Suprapubic skin (tissue), 4 donors: ENCODE measurements at places on chromosomes 12 and 14. TPM values are rescaled to one million over a fixed set of nuclear protein-coding genes. Genes with fewer than 3 reads are reported as not detected.

- DNase-seq: no peak
These were observed 202.4 kb upstream of the AMIGO2 start for GRCh38 chr12:47282206-47282605.

- no peak for DNase-seq
These were observed 64.7 kb upstream of the PTCSC3 start for GRCh38 chr14:36241183-36241582.

DNA sequence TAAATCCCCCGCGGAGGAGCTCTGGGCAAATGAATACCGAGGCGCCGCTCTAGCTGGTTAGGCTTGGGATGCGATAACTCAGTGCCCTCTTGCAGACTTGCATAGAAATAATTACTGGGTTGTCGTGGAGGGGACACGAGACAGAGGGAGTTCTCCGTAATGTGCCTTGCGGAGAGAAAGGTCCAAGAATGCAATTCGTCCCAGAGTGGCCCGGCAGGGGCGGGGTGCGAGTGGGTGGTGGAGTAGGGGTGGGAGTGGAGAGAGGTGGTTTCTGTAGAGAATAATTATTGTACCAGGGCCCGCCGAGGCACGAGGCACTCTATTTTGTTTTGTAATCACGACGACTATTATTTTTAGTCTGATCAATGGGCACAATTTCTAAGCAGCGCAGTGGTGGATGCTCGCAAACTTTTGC lies 2.5 kb upstream of the TBX5 start:
- no peak for DNase-seq

DNA sequence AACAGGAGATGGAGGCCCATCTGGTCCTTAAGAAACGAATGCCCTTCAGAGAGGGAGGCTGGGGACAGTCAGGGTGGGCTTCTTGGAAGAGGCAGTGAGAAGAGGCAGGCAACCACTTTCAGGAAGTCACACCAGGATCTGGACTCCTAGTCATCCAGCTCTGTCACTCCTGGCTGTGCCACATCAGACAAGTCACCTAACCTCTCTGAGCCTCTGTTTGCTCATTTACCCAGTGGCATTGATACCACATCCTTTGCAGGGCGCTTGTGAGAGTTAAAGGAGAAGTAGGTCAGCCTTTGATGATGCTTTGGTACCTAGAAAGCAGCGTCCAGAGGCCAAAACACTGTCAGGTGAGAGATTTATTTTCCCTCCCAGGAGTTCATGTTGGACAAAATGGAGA lies 11.1 kb downstream of the CCDC197 start:
- DNase-seq: no peak

DNA sequence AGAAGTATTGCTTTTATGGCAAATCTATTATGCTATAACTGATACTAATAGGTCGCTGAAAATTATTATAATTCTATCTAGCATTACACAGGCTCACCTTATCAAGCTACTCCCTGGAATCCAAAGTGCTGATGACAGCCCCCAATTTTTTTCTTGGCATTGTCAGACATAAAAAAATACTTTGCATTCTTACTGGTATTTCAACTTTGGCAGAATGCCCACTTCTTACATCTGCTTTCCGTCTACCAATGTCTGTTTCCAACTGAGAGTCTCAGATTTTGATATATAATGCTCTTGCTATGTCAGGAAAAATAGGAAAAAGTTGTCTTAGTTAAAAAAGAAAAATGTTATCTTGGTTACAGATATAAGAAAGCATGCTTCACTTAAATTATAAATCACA lies 615.4 kb downstream of the C12orf50 start:
- DNase-seq: no peak

DNA sequence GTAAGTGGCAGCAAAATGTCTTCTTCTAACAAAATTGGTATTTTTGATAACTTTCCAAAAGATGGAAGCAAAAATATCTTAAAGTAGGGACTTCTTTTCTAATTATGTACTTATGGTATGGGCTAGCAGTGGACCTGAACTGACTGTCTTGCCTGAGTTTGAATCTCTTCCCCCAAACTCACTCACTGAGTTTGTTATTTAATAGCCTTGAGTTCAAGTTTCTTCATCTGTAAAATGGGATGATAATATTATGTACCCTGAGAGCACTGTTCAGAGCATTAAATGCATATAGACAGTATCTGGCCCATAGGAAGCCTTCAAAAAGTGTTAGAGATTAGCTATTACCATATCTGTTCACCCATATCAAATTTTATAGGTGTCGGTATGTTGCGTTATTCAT lies 210.4 kb upstream of the NUDT4 start:
- DNase-seq: no peak

The PTGR2 gene
- total RNA-seq: 12.3 TPM

GRCh38 chr12:117277875-117278274 lies 83.6 kb downstream of the NOS1 start:
- DNase-seq: no peak

DNA sequence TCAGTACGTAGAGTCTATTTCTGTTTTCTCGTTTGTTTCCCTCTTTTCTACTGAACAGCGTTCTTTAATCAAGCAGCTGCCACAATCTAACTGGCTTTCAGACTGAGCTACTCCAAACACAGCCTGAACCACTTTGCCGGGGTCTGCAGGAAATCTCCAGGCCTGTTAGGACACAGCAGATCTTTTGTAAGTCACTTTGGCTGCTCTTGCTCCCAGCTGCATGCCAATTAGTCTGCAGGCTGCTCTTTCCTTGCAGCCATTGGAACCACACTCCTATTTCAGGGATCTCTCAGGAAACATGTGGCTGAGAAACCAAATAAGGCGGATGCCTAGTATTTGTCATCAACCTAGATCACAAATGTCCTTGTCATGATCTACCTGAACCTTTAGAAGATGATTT lies 73.6 kb downstream of the TMTC1 start:
- DNase-seq: no peak

DNA sequence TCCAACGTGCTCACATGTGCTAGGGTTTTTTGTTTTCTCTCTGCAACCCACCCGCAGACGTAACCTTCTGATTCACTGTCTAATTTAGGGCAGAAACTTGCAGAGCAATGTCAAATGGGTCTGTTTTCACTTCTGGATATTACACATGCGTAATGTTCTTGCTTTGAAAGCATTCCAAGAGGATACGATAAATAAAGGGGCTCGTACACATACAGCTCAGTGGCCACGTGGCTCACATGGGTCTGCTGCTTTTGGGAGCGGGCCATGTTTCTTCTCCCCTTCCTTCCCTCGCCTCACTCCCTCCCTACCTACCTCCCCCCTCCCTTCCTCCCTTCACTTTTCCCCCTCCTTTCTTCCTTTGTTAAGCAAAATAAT lies 23.4 kb downstream of the CACNA1C start:
- DNase-seq: no peak

DNA sequence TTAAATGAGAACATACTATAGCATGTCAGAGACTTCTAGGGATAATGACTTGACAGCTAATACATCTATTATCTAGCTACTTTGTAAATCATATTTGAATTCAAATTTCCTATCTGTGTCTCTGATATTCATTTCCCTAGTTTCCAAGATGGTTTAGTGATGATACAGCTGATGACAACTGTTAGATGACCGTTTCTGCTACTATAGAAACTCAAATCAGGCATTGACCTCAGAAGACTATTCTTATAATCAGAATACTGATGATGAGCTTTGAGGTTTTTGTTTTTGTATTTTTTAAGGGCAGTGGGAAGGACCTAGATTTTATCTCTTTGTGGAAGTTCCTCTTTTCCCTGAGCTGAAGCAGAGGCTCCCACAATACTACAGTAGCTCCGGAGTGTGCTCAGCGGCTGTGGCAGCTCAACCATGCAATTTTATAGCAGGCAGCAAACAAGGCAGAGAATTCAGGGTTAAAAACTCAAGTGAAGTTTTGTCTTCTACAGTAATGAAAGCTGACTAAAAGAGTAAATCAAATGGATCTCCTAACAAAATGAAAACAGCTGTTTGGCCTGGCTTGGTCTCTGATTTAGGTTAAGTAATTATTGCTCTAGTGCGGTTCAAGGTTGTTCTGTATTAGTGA lies 145.1 kb downstream of the SLC25A21 start:
- no peak for DNase-seq

The OR10A7 gene
- total RNA-seq: not detected

The KLRC1 gene
- total RNA-seq: not detected

DNA sequence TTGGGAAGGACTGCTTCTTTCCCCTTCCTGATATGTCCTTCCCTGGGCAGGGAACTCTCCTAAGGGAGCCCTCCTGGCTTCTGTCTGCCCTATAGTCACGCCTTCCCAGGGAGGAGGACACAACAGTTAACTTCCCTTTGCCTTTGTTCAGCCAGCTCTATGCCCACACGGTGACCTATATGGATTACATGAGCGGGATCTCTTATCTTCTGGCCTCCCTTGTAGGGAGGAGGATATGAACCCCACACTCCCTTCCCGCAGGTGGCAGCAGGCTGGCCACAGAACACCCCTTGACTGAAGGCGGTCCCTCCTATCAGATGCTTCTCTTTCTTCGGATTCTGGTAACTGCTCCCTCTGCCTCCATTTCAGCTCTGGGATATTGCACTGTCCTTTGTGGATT lies 135.6 kb upstream of the MAX start:
- no peak for DNase-seq

The RPL36AL gene
- 188 TPM for total RNA-seq

The PPP1R36 gene
- total RNA-seq: 1.5 TPM

GRCh38 chr12:117583677-117584225 lies 222.3 kb upstream of the NOS1 start:
- no peak for DNase-seq

- no peak for DNase-seq
These were observed 2.8 kb upstream of the REP15 start for GRCh38 chr12:27693403-27693802.

DNA sequence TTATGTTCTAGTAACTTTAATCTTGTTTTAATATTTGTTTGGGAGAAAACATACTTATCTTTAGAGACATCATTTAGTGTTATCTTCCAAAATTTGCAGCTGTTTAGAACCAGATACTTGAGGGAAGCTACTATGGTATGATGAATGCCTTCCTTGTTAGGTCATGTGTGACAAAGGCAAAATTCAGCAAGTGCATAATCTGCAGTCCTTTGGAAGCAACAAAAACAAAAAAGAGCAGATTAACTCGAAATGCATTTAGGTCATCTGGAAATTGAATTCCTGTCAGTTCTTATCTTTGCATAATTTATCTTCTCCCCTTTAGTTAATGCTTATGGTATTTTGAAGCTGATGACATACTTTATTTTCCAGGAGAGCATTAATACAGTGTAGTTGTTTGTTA lies 3.5 kb downstream of the FBXO34 start:
- no peak for DNase-seq

The TPH2 gene
- not detected for total RNA-seq

The TPPP2 gene
- total RNA-seq: not detected

The BCL11B gene
- total RNA-seq: 42.0 TPM
